ENCODE measurements at places on chromosomes 5 and 9. TPM values are rescaled to one million over a fixed set of nuclear protein-coding genes. Genes with fewer than 3 reads are reported as not detected.

DNA sequence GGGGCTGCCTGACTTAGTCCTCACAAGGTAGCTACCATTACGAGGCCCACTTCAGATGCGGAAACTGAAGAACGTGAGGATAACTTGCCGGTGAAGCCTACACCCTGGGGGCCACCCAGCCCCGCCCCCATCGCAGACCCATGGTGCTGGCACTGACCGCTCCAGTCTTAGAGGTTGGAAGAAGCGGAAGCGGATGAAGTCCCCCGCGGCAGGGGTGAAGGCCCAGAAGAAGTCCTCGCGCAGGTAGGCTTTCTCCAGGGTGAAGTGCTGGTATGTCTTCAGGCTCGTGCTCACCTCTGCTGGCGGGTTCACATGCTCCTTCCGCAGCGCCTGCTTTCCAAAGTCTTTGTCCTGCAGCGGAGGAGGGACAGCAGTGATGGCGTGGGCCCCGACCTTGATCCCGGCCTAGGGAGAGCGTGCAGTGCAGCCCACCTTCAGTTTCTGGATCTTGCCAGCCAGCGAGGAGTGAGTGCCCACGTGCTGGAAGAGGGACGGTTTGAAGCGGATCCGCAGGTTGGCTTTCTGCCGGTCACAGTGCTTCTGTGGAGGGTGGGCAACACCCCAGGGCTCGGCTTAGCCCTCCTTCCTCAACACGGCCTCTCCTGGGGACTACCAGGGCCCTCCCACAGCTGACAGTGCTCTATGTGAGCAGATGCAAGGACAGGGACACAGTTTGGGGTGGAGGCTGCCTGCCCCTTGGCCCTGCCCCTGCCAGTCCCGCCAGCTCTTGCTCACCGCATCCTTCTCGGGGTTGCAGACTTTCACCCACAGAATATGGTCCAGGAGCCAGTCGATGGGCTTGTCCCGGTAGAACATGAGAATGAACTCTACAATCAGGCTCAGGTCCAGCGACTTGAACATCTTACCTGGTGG is 5.2 kb downstream of the LTC4S start:
- DNase-seq: no peak

GRCh38 chr9:91885746-91886413 is 64.1 kb downstream of the ROR2 start:
- DNase-seq: no peak

- no peak for DNase-seq
Observed at GRCh38 chr5:113124914-113125313, 148.3 kb downstream of the DCP2 start.

DNA sequence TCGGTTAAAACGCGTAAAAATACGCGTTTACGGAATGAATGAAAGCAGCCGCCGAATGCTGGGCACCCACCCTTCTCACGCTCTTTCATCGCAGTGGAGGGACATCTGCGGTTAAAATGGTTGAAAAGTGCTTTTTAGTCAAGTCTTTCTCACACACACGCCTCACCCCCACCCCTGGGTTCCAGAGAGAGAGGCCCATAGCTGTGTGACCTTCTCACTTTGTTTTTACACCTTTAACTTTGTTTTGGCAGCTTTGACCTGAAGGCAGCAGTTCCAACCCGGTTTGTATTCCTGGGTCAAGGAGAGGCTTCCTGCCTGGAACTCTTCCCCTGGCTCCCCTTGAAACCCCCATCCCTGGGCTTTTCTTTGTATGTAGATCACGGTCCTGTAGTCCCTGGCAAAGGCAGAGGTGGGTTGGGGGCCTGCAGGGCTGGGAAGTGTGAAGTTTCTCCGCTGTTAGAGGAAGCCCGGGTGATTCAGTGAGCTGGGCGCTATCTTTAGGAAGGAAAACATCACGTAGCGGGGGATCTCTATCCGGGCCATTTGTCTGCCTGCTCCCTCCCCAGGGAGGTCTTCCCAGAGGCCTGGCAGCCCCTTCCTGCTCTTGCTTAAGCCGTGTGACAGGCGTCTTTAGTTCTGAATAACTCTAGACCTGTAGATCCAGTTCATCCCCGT is 29.6 kb downstream of the SPRY4 start:
- DNase-seq: no peak

DNA sequence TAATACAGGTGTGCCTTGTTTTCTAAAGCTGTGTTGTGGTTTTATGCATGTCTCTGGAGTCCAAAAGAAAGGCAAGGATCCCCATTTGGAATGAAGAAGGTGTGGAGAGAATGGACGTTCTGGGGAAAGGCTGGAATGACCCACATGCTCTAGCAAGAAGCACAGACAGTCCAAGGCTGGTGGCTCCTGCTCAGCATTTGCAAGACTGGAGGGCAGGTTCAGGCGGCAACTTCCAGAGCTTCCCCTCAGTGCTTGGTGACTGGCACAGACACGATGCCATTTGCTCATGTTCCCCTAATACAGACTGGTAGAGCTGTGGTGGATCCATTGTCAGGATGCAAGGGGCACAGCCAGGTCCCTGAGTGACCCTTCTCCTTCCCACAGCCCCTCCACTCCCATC is 8.2 kb downstream of the SLC22A4 start:
- DNase-seq: no peak

GRCh38 chr9:77440057-77440456 is 208.1 kb downstream of the GNA14 start:
- DNase-seq: peak; percentile 27

- DNase-seq: peak; percentile 58
Observed at GRCh38 chr9:15249042-15249818, 57.8 kb downstream of the TTC39B start.

DNA sequence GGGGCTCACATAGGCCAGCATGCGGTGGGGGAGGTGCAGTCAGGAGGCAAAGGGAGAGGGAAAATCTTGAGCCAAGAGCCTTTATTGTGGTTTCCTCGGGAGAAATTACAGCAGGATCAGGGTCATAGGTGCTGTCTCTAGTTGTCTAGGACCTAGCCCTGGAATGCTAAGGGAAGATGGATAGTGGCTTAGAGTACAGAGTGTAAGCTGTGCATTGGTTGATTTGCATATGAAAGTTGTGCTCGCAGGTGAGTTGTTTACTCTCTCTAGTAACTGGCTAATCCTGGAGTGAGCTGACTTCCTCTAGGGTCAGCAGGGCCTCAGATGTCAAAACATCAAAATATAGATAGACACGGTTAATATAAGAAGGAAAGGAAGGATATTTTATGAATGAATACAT is 877.7 kb downstream of the TLE4 start:
- DNase-seq: no peak

- no peak for DNase-seq
Observed at GRCh38 chr9:86768020-86768419, 179.3 kb downstream of the GAS1 start.

DNA sequence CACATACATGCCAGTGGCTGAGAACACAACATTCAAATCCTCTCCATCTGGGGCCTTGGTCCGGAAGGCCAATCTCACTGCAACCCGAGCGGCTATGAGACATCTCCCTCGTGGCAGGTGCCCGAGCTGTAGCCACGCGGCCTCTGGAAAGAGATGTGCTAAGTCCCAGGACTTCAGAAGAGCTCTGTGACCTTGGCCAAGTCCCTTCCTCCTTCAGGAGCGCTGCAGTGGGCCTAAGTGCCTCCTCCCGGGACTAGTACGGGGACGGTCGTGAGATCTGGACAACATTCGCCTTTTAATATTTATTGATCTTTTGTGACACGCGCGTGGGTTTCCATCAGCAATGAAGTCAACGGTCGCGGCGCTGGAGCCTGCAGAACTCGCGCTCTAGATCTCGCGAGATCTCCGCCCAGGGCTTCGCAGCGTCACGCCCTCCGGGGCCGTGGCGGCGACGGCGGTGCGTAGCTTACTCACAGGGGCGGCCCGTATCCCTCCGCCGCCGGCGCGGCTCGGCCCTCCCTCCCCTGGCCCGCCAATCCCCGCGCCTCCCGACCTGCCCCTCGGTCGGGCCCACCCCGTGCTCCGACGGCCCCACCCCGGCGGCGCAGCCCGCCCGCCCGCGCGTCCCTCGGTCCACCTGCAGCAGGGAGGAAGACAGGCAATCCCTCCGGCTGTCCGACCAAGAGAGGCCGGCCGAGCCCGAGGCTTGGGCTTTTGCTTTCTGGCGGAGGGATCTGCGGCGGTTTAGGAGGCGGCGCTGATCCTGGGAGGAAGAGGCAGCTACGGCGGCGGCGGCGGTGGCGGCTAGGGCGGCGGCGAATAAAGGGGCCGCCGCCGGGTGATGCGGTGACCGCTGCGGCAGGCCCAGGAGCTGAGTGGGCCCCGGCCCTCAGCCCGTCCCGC is at the start of gene UBE2D2:
TSS of gene UBE2D2 (plus strand) at position 588 of the 903 bp plus-strand sequence. CDS start 453 bp downstream, outside the sequence.
- DNase-seq: peak; percentile 93

DNA sequence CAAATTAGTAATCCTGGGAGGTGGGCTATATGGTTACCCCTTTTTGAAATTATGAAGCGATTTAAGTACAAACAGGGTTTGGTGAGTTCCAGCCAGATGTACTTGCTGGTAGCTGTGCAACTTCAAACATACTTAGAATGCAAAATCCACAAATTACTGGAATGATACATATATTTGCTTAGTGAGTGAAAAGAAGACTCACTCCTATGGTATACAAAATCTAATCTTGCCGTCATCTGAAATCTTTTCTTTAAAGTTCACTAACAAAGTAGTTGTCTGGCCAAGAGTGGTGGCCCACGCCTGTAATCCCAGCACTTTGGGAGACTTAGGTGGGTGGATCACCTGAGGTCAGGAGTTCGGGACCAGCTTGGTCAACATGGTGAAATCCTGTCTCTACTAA is 64.9 kb upstream of the TJP2 start:
- no peak for DNase-seq

DNA sequence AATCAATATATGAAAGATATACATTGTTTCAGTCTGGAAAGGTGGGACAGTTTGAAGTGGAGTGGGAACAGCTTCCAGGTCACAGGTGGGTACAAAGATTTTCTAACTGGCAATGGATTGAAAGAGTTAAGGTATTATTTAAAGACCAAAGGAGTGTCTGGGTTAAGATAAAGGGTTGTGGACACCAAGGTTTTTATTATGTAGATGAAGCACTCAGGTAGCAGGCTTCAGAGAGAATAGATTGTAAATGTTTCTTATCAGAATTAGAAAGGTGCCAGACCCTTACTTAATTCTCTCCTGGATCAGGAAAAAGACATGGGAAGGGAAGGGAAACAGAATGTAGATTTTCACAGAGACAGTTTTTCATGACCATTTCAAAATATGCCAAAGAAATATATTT is 1174.8 kb downstream of the MAT2B start:
- no peak for DNase-seq

DNA sequence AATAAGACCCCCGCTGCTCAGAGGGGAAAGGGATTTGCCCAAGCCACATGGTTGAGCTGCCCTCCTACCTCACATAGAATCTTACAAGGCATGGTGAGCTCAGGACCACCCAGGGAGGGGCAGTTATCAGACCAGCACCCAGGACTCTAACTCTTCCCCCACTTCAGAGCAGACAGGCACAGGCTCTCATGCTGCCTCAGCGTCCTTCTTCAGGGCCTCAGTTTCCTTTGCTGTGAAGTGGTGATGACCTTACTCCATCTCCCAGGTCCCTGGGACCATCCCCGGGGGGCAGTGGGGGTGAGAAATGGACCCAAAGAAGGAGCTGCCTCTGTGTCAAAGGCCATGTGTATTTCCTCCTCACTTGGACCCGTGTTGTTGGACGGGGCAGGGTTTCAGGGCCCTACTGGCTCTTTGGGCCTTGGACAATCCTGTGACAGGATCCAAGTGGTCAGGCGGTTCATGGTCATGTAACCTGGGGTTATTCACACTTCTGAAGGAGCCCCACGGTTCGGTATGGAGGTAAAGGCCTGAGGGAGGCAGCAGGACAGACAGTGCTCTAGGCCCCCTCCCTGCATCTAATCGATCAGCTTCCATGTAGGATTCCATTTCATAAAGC is 31.7 kb upstream of the CSF1R start:
- DNase-seq: no peak

DNA sequence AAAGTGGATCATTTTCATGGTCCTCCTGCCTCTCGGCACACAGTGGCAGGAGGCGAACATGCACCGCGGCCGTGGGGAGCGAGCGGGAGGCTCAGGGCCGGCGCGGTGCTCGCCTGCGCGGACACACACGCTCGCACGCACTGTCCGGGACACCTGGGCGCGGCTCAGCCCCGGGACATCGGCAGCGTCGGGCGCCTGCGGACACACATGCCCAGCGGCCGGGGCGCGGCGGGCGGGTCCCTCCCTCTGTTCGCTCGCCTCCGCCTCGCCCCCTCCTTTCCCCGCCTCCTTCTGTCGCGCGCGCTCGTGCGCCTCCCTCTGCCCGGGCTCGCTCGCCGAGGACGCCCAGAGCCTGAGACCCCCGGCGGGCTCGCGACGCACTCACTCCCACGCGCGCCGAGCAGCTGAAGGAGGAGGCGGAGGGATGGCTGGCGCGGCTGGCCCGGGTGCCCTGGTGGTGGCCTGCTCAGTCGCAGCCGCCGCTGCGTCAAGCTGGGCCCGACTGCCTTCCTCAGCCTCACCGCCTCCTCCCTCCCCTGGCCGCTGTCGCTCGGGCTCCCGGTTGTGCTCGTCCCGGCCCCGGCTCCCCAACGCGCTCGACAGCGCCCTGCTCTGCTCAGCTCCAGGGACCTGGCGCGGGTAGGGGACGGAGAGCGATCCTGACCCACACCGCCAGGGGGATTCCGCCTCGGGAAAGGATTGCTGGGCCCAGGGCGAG is at the start of gene FRMD3:
TSS of gene FRMD3 (minus strand) at position 230 of the 718 bp plus-strand sequence. CDS start at position 60, 170 bp downstream.
- DNase-seq: peak; percentile 64

GRCh38 chr9:124513376-124513994 is 6.3 kb upstream of the NR5A1 start:
- no peak for DNase-seq

DNA sequence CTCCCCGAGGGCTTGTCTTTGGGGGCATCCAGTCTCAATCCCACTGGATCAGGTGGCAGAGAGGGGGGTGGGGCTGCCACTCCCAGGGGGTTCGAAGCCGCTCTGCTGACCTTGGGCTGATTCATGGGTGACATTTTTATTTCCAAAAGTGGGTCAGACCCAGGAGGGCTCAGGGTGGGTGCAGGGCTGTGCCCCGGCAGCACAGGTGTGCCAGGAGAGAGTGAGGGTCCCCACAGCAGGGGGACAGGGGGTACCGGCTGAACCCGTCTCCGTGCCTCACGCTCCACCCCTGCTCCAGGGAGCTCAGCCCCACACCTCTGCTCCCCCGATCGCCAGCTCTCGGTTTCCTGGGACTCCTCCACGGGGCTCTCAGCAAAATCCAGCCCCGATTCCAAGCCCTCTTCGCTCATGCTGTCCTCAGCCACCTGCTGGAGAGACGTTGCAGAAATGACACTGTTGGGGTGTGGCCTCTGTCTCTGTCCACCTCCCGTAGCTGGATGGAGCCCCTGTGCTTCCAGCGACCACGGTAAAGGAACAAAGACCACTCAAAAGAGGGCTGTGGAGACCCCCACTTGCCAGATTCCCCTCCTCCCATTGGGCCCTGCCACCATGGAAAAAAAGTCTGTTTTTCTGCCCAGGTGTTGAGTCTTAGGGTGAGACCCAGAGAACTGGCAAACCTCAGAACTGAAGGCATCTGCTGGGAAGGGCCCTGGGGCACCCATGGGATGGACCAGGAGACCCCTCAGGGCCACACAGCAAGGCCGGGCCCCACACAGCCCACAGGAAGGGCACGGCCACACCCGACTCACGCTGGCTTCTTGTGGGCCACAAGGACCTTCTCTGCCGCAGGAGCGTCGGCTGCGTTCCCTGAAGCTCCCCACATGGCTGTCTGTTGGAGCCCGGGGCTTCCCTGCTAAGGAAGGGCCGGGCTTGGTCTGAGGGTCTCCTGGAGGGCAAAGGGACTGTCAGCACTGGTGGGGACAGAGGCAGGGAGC is 10.6 kb upstream of the QSOX2 start:
- no peak for DNase-seq

Gene MTRR
- total RNA-seq: 109 TPM

Gene TAF1L
- total RNA-seq: not detected

Gene ZNF483
- not detected for total RNA-seq

Gene IFNA2
- not detected for total RNA-seq

Gene SPATA31E1
- total RNA-seq: not detected

Gene ENTREP1
- total RNA-seq: 0.51 TPM

Gene SARDH
- 0.05 TPM for total RNA-seq

Gene C5orf22
- total RNA-seq: 13.7 TPM

Gene MTAP
- 1.8 TPM for total RNA-seq

Gene MARCHF11
- not detected for total RNA-seq
